ENCODE measurements at places on chromosomes 5 and 9.

DNA sequence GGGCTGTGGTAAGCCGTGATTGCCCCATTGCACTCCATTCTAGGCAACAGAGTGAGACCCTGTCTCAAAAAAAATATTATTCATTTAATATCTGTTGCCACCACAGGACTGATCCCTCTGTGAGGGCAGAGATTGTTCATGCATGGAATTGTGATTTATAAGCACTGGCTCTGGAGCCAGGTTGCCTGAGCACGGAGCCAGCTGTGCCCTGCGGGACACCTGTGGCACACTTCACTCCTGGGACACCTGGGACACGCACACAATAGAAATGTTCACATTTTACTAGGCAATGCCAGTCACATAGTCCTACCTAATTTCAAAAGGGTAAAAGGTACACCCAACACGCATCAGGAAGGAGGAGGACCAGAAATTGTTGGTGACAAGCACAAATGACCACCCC, 83.0 kb upstream of the GABRP start:
- no peak for DNase-seq

DNA sequence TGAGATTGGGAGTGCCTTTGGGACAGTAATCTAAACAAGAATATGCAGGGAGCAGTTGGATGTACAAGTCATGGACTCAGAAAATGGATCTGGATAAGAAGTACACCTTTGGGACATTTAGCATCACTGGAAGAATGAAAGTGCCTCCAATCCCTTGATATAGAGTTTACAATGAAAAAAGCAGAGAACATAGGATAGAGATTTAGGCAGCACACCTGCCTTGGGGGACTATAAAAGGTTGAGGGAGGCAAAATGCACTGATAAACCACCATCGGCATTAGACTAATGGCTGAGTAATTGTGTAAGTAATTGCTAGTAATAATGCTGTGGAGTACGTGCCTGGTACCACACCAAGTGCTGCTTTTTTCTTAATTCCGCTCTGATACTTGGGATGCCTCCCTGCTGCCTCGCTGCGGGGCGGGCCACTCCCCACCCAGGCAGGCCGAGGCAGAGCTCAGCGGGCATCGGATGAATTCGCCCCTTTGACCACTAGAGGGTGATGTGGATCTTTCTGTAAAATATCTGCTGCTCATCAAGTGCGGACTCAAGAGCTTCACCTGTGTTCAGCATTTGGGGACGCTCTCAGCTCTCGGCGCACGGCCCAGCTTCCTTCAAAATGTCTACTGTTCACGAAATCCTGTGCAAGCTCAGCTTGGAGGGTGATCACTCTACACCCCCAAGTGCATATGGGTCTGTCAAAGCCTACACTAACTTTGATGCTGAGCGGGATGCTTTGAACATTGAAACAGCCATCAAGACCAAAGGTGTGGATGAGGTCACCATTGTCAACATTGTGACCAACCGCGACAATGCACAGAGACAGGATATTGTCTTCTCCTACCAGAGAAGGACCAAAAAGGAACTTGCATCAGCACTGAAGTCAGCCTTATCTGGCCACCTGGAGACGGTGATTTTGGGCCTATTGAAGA, 99.9 kb downstream of the ANKRD18B start:
- DNase-seq, result peak; percentile 68

DNA sequence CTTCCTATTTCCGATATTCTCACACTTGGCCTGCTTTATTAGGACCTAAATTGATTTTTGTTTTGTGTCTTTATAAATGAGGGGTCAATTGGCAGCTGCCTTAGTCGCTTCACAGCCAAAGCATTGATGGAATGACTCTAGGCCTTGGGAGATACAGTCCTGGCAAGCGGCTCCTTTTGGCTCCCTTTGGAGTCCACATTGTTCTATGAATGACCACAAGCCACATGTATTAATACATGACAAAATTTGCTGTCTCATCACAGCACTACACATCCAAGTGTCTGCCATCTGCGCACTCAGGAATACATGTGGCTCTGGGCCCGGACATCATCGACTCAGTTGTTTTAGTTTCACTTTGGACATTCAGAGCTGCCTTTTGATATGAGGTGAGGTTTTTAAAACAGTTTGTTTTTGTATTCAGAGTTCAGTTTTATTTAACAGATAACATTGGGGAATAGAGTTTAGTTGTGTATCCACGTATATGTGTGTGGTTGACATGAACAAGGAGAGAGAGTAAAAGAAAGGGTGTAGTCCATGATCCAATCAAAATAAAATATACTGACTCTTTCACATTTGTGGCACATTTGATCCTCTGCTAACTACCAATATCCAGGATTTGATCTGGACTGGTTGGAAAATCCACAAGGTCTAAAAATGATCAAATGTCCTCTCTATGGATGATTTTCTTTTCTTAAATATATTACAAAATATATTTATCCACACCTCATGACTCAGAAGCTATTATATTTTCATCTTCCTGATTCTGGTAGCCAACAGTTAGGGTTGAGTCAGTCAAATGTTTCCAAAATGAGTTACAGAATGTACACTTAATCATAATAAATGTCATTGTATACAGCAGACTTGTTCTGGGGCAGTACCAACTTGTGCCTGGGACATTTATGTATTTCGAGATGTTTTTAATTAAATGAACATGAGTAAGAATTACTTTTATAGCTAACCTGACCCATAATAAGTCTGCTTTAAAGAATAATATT, 114.0 kb upstream of the MTAP start:
- peak; percentile 35 for DNase-seq

GRCh38 chr5:16812911-16813310, 123.2 kb downstream of the MYO10 start:
- DNase-seq, result peak; percentile 51

- DNase-seq, result no peak
Observed at GRCh38 chr5:151151793-151152192, 5.8 kb downstream of the ANXA6 start.

GRCh38 chr5:71769287-71769686, 50.2 kb downstream of the CARTPT start:
- no peak for DNase-seq

GRCh38 chr9:12801663-12802062, 26.8 kb downstream of the LURAP1L start:
- DNase-seq, result no peak

GRCh38 chr9:124174433-124174832, 83.3 kb upstream of the NEK6 start:
- DNase-seq, result no peak

DNA sequence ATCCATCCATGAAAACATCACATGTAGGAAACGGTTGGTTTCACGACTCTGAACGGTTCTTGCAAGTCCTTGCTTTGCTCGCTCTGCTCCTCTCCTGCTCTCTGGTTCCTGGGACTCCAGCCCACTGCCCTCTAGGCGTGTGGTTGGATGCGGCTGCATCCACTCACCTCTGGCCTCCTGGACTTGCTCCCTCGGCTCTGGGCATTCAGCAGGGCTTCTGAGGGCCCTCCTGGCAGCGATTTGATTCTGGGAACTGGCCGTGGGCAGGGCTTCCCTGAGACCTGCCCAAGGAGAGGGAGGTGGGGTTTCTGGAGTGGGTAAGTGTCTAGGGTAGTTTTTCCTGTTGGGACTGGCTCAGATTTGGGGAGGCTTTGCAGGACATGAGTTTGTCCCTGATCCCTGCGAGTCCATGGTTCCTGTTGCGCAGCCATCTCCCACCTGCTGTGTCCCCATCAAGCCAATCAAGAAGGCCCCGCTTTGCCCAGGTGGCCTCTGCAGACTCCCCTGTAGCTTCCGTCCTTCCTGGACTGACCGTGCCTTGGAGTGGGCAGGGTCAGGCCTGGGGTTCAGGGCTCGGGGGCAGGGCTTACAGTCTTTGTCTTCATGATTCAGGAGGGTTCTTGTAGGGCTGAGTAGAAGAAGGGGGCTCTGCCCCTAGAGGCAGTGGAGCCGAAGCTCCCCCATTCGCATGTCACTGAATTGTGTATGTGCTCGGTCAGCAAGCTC, 192.3 kb downstream of the CACNA1B start:
- no peak for DNase-seq

DNA sequence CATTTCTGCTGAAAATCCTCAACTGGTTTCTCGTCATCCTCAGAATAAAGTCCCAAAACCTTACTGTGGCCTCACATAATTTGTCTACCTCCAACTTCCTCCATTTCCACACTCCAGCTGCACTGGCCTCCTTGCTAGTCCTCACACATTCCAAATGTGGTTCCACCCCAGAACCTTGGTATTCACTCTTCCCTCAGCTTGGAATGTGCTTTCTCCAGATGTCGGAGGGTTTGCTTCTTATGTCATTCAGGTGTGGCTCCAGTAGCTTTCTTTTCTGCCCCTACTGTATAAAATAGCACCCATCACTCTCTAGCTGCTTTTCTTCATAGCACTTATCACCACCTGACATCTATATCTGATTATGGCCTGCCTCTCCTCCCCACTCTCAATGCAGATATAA, 102.5 kb upstream of the IFNK start:
- no peak for DNase-seq

GRCh38 chr5:56490971-56491468, 257.9 kb upstream of the ANKRD55 start:
- no peak for DNase-seq

GRCh38 chr5:153784277-153784676, 254.4 kb downstream of the FAM114A2 start:
- DNase-seq, result no peak

DNA sequence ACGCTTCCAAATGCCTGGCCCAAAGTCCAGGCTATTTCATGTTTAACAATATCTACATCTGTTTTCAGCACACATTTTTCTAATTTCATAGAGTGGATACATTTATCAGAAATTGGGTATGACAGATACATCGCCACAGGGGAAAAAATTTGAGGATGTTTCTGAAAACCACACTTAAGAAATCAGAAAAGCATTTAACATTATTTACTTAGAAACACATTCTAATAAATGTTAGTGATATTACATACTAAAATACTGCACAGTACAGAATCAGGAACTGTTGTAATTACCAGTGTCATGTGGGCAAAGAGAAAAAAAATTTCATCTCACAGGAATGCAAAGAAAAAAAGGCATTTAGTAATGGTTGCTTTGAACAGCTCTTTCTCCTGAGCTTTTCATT, 310.5 kb upstream of the KIF2A start:
- no peak for DNase-seq

GRCh38 chr5:76331126-76331525, 72.0 kb upstream of the IQGAP2 start:
- DNase-seq, result no peak

GRCh38 chr5:141734501-141735229, 52.6 kb upstream of the ARAP3 start:
- DNase-seq, result peak; percentile 75

DNA sequence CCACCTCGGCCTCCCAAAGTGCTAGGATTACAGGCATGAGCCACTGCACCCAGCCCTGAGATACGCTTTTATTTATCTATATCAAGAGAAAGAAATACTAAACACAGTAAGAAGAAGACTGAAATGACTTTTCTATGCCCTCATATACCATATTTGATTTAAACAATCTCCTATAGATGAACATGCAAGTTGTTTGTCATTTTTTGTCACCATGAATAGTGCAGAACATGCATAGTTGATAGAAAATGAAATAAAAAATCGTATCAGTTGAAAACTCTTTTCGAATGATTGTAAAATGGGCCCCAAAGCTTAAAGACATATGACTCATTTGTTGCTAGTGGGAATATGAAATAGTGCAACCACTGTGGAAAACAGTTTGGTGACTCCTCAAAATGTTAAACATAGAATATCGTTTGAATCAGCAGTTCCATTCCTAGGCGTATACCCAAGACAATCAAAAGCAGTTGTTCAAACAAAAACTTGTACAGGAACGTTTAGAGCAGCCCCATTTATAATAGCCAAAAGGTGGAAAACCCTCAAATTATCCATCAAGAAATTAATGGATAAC, 61.4 kb upstream of the ANKH start:
- no peak for DNase-seq

DNA sequence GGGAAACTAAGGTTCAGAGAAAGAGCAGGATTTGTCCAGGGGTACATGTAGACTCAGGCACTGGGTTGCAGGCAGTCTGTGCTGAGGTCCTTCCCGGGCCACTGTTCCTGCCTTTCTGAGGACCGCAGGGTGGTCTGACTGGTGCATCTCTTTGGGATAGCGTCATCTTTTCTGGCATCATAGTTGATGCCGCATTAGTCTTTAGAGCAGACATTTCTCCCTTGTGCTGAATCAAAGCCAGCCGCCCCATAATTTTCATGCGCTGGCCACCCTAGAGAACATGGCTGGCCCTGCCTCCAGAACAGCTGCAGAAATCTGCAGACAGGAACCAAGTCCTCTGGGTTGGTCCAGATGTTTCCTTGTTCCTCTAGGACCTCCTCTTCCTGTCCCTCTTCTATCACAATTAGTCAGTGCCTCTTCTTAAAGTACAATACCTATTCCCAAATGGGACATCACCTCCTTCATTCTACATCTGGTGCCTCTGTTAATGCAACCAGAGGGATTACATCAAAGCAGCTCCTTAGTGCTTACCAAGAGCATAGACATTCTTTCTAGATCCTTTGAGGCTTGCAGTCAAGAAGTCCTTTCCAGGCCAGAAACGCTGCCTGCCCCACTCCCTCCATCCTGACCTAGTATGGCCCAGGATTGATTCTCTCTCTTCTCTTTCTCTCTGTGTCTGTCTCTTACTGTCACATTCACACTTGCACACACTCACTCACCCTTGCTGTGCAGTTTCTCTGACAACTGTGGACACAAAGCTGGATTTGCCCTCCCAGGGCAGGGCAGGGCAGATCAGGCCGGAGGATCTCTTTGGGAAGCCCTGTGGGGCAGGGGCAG, 42.0 kb upstream of the ORM1 start:
- DNase-seq, result no peak

GRCh38 chr9:106623558-106623957, 239.4 kb upstream of the ZNF462 start:
- no peak for DNase-seq

- peak; percentile 96 for DNase-seq
Observed at GRCh38 chr9:96417051-96417586, 1.1 kb downstream of the ZNF367 start.

DNA sequence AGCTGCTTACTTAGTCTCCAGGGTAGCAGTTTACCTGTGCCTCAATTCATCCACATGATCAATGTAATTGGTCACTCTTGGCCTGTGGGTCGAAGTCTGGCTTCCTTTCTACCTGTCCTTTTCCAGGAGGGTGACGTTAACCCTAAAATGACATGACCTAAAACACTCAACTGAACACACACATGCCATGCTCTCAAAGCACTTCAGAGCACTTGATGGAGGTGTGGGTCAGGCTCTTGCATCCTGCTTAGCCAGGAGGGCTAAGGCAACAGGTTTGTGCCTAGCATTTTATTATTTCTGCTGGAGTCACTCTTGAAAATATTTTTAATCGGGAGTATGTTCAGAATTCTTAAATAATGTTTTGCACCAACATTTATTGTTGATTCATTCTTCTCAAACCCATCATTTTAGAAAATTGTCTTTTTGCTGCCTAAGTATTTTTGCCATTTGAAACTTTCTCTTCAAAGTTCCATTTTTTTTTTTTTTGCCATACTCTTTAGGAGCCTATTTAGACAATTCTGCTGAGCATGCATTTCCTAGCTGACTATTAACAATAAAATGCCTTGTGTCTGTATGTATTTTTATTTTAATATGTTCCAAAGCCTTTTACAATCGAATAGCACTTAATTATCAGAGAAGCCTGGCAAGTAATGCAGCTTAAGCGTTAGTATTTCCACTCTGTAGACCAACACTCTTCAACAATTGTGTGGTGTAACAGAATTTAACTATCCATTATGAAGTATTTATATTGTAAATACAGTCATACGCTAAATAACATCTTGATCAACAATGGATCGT, 59.1 kb downstream of the ATP10B start:
- DNase-seq, result no peak
